AG04450 (cell line): ENCODE measurements at places on chromosomes 13 and 19.

DNA sequence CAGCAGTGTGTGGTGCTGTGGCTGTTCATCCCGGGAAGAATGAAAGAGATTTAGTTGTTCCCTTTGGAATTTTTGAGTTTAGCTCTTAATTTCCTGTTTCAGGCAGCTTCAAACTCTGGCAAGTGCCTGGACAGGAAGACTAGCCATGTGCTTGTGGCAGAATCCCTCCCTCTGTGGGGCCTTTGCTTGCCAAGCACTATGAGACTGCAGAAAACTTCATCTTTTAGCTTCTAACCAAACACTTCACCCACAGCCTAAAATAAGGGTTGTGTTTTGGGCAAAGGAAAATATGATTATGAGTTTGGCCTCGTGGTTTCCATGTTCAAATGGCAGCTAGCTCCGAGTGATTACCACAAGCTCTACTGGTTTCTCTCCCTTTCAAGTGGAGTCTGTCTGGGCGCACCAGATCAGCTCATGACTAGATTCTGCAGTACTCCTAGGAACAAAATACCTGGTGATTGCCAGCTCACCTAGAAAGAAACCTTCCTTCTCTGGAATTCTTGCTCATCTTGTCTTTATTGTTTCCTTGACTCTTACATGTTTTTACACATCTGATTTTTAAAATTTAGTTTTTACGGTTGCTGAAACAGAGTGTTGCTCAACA is 707.5 kb downstream of the SLITRK6 start:
- no peak for DNase-seq

GRCh38 chr19:51802775-51803174 is 7.8 kb downstream of the FPR3 start:
- DNase-seq: no peak

- DNase-seq: no peak
Measured at GRCh38 chr13:101915755-101916107, 463.3 kb downstream of the ITGBL1 start.

DNA sequence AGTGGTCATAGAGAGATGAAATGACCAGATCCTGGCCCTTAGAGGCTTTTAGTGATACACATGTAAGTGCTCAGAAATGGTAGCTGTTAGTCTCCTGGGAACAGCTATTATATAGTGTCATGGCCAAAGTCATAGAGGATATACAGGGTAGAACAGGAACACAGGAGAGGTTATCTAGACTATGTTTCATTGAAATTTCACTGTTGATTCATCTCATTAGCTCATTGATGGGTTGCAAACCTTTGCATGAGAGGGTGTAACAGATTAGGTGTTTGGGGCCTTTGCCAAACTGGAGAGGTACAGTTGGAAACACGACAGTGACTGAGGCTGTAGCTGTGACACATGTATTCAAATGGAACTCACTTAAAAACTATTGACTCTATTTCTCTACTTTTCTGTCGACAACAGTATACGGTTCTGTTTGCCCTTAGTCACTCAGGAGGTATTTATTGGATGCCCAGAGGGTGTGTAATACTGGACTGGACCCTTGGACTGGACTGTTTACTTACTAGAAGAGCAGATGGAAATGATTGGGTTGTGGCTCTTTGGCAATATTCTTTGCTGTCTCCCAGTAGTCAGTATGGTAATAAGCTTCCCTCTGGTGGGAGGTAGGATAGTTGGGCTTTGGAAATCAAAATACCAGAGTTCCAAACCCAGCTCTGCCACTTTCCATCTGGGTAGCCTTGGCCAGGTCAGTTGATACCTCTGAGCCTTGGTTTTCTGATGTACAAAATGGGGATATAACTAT is 29.8 kb downstream of the ARHGAP35 start:
- peak; percentile 72 for DNase-seq

- no peak for DNase-seq
Measured at GRCh38 chr13:49457221-49457620, 13.1 kb downstream of the SETDB2 start.

DNA sequence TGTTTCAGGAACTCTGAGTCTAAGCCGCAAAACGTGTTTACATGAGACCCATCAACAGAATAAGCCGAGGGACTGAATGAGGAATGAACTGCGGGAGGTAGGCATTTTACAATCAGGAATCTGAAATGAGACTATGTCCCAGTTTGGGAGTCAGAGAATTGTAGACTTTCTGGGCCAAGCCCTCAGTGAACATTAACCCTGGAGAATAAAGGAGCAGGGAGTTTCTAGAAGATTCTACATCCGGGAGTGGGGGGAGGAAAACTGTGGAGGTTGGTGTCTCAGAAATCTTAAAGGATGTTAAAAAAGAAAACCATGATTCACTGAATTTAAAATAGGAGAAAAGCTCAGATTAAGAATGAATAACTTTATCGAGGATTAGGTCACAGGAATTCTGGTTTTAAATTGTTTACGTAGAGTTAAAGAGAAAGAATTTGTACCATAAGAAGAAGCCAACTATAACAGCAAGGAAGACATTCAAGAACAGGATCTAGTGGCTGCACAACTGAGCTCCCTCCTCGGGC is 18.5 kb downstream of the RFX2 start:
- DNase-seq: no peak

DNA sequence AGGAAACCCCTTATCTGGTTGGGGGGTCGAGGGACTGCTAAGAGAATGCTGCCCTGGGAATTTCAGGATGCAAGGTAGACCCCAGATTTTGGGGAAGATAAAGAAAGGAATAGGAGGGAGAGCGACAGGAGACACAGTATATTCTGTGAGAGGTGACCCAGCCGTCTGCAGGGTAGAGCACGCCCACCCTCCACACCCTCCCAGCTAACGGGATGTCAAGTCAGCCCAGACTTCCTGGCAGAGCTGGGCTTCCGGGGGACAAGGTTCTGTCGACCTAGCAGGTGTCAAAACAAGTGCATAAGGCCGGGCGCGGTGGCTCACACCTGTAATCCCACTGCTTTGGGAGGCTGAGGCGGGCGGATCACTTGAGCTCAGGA is 695 bp upstream of the PRR36 start:
- no peak for DNase-seq

DNA sequence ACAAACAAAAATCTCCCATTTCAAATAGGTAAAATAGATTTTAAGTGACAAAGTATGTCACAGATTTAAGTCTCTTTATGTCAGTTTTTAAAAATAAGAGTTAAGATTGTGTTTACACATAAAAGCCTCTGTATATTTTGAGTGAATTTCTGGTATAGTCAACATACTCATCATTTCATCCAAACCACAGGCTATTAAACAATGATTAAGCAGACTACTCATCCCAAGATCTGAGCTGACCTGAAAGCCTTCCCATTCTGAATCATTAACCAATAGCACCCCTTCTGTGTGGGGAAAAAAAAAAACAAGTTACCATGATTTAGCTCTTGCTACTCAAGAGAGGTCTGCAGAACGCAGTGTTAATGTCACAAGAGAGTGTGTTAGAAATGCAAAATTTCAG is 284.4 kb upstream of the NBEA start:
- peak; percentile 4 for DNase-seq

DNA sequence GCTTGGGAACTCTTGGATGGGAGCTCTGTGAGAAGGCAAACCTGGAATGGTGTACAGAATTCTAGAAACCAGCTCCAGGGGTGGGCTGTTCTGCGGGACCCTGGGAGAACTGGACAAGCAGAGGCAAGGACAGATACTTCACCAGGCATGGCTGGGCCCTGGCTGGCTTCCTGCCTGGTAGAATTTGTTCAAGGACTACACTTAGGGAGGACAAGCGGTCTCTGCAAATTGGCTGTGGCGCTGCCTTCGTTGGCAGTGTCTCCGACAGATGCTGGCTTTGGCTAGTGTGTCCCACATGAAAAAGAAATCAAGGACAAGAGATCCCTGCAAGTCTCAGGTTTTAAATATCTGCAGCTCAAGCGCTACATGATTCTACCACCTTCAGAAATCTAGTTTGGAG is 12.4 kb downstream of the CEBPG start:
- no peak for DNase-seq

- DNase-seq: no peak
Measured at GRCh38 chr13:88643233-88643632, 972.1 kb downstream of the SLITRK5 start.

DNA sequence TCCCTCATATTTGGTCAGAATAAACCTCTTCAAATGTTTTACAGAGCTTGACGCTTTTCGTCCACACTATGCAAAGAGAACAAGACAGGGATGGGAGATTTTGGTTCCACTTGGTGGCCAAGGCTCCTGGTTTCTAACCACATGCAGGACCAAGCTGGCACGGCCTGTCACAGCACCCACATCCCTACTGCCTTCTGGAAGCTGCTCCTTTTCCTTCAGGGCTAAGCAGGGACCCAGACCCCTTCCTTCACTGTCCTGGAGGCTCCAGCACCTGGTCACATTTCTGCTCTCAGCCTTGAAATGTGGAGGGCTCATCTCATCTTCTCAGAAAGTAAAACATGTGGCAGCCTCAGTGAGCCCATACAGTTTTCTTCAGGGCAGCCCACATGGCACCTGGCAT is 50.4 kb upstream of the ARHGEF7 start:
- DNase-seq: no peak

GRCh38 chr19:45824531-45825262 is 9.6 kb upstream of the RSPH6A start:
- no peak for DNase-seq

DNA sequence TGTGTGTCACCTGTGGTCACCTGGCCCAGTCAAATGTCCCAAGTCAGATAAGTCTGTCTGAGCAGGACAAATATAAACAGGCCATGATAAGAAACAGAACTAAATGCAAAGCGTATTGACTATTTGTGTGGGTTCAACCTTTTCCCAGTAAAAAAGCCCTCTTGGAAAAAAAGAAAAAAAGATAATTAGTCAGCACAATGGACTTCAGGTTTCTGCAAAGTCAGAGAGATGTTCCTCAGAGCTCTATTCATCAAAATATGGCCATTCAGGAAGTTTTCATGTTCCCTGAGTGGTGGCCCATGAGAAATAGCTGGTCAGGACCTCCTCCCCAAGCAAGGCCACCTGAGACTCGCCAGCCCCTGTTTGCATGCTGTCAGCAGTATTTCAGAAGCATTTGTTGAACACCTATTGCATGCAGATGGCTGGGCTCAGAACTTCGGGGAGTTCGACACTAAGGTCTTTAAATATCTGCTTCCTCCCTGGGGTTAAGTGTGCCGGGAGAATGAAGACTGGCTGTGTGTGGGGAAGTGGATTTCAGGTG is 2.7 kb downstream of the FFAR3 start:
- DNase-seq: no peak

GRCh38 chr13:40987606-40988280 is 31.4 kb downstream of the ELF1 start:
- no peak for DNase-seq

DNA sequence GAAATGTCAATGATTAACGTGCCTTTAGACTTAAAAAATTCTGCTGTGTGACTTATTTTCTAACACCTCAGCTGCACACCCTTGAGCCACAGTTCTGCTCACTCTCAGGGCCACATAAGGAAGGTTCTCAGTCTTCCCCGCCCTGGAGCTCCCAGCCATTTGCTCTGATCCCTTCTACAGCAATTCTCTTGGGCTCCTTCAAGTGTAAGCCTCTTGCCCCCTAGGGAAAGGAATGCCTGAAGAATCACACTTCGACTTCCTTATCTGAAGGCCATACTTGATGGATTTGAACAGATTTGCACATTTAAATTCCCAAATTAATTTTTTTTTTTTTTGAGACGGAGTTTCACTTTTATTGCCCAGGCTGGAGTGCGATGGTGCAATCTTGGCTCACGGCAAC is 44.2 kb downstream of the RASA3 start:
- no peak for DNase-seq

DNA sequence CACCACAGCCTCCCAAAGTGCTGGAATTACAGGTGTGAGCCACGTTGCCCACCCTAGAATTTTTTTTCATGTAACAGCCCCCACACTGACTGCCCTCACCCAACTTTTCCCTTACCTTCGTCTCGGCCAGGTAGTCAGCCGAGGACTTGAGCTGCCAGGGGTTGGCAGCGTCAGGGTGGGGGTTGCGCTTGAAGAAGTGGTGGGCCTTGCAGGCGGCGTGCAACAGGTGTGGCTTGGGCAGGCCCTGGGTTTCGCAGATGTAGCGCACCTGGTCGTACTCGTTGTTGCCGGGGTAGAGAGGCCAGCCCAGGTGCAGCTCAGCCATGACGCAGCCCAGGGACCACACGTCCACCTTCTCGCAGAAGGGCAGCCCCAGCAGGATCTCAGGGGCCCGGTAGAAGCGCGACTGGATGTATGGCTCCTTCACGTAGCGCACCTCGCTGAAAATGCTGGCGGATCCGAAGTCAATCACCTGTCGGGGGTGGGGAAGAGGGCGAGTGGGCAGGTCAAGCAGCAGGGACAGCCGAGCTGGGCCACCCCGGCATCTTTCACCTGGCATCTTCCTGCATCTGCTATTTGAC is 6.2 kb downstream of the HIPK4 start:
- no peak for DNase-seq

- DNase-seq: no peak
Measured at GRCh38 chr13:23771552-23771951, 117.6 kb downstream of the MIPEP start.

- DNase-seq: no peak
Measured at GRCh38 chr13:28355046-28355821, 139.7 kb downstream of the FLT1 start.

DNA sequence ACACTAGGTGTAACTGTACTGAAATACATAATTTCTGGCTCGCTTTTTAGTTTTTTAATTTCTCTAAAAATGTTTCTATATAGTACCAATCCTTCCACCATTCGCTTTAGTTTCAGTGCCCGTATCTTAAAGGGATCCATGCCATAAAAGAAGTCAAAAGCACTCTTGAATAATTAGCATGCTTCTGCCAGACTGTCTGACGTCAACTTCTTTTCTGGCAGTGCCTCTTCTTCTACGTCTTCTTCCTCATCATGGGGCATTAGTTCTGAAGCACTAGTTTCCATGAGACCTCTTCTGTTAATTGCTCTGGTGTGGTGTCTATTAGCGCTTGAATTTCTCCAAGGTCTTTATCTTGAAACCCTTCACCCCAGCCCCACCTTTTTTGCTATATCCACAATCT is 93.8 kb upstream of the DOCK9 start:
- no peak for DNase-seq

DNA sequence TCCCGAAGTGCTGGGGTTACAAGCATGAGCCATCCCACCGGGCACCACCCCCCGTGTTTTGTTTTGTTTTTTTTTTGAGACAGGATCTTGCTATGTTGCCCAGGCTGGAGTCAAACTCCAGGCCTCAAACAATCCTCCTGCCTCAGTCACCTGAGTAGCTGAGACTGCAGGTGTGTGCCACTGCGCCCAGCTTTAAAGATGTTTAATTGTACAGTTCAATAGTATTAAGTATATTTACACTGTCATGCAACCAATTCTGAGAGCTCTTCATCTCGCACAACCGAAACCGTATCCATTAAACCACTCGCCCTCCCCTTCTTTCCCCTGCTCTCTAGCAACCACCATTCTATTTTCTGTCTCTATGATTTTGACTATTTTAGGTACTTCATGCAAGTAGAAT is 15.6 kb downstream of the NUCB1 start:
- DNase-seq: no peak

- DNase-seq: no peak
Measured at GRCh38 chr13:86082121-86082520, 282.9 kb upstream of the SLITRK6 start.
